ENCODE measurements at places on chromosomes 5 and 9.

DNA sequence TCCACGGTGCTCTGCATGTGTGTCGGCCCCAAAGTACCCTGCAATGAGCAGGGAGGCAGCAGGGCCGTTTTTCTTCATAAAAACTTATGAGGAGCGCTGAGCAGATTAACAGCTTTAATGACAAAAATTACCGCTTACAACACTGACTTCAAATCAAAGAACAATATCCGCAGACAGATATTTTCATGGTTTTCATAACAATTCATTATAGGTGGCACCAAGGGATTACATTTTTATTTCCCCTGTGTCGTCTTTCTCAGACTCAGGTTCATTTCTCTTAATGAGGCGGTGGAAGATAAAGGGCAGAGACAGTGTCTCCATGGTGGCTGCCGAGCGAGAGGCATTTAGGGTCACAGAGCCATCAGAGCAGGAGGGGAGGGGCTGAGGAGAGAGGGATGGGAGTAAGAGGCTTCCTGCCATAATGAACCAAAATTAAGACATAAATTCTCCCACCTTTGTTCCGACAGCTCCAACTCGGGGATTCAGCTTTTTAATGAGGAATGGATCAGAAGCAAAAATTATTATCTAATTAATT lies 240.7 kb upstream of the CLINT1 start:
- no peak for DNase-seq
- no peaks in the 10 kb centered on the region for H3K36me3 ChIP-seq
- no peak overlapping the region for H3K4me3 ChIP-seq
- H3K27ac ChIP-seq = no peak overlapping the region

DNA sequence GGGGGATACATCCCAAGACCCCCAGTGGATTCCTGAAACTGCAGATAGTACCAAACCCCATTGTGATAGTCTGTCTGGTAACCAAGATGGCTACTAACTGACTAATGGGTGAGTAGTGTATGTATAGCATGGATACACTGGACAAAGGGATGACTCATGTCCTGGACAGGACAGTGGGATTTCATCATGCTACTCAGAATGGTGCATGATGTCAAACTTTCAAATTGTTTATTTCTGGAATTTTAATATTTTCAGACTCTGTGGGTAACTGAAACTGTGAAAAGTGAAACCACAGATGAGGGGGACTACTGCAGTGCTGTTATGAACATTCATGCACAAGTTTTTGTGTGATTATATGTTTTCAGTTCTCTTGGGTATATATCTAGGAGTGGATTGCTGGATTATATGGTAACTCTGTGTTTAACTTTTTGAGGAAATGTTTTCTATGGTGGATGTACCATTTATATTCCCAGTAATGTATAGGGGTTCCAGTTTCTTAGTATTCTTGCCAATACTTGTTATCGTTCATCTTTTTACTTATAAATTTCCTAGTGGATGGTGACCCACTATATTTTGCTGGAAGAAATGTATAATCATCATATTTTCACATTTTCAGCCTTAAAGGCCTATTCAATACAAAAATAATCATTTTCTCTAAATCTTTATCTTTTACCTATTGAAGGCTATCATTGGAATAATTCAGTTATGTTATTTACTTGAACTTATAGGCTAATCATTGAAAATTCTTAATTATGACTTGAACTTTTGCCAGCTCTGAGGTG lies 140.9 kb downstream of the NR3C1 start:
- H3K4me1 ChIP-seq = no peaks in the 10 kb centered on the region
- H3K27ac ChIP-seq = peak overlapping the region; percentile 46
- no peaks in the 10 kb centered on the region for H3K27me3 ChIP-seq
- H3K36me3 ChIP-seq = no peaks in the 10 kb centered on the region
- no peak for DNase-seq
- H3K4me3 ChIP-seq = no peak overlapping the region

DNA sequence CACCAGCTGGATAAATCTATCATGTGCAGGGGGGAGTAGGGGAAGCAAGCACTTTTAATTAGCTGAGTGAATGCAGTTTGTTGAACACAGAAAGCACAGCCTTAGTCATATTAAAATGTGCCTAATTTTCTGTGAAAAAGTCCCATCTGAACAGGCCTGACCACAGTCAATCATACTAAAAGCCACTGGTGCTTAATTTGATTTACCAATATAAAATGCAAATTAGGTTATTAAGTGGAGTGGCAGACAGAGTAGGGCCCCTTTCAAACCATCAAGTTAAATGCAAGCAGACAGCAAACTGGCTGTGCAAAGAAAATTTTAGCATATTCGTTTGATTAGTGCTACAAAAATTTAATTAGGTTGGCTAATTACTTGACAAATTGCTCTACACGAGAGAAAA lies 176.1 kb downstream of the ISL1 start:
- DNase-seq = no peak
- no peaks in the 10 kb centered on the region for H3K4me1 ChIP-seq
- no peak overlapping the region for H3K4me3 ChIP-seq
- no peak overlapping the region for H3K27ac ChIP-seq

DNA sequence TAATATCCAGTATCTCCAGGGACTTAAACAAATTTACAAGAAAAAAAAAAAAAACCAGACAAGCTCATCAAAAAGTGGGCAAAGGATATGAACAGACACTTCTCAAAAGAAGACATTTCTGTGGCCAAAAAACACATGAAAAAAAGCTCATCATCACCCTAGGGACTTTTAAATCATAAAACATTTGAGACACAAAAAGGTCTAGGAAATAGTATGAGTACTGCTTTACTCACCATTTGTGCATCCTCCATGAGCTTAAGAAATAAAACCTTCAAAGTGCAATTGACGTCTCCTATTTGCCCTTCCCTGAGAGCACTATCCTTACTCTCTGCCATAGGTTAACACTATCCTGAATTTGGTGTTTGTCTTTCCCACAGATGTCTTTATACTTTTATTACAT lies 193.7 kb upstream of the NREP start:
- H3K27me3 ChIP-seq = no peaks in the 10 kb centered on the region
- H3K27ac ChIP-seq = no peak overlapping the region
- no peaks in the 10 kb centered on the region for H3K36me3 ChIP-seq
